ENCODE measurements at places on chromosomes 16 and 17.

GRCh38 chr16:61195006-61195405, 841.2 kb downstream of the CDH8 start:
- no peak for DNase-seq

DNA sequence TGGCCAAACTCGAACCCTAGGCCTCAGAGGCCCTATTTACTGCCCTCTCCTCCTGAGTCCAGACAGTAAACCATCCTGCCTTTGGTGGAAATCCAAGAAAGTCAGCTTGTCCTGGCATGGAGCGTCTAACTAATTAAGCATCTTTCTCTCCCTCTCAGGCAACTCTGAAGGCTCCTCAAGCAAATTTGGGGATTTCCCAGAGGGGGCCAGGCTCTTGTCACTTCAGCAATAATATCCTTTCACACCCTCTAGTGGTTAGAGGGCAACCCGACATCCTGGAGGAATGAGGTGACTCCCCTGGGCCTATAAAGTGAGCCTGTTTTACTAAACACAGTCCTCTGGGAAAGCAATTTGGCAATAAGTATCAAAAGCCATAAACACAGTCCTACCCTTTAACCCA, 60.4 kb downstream of the NOG start:
- peak; percentile 61 for DNase-seq

DNA sequence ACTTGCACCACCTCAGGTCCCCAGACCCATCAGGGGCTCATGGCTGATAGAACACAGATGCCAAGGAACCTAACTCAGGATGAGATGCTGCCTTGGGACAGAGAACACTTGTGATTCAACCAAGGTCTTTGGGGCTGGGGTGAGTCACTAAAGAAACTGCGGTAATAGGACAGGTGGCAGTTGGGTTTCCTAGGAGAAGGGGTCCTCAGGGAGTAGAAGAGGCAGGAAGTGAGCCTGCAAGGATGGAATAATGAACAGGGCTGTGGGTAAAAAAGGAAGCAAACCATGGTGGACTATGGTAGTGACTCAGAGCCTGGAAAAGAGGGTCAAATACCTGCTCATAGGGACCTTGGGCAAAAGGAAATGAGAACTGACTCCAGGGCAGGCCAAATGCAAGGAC, 6.5 kb upstream of the PNPO start:
- no peak for DNase-seq

GRCh38 chr16:15057681-15058417, 2.0 kb upstream of the NTAN1 start:
- no peak for DNase-seq

DNA sequence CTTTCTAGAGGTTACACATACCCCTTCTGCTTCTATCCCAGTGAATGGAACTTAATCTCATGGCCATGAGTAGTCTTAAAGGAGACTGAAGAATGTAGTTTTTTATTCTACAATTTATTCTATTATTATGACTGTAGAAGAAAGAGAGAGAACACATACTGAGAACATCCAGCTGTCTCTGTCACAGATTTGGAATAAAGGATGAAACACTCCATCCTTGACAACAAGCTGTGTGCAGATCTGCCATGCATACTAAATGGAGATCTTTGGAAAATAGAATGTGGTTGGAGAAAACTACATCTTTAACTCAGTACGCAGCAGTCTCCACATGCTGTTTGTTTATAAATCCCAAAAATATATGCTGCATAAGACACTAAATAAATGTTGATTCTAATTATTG, 54.1 kb upstream of the NUDT7 start:
- no peak for DNase-seq

DNA sequence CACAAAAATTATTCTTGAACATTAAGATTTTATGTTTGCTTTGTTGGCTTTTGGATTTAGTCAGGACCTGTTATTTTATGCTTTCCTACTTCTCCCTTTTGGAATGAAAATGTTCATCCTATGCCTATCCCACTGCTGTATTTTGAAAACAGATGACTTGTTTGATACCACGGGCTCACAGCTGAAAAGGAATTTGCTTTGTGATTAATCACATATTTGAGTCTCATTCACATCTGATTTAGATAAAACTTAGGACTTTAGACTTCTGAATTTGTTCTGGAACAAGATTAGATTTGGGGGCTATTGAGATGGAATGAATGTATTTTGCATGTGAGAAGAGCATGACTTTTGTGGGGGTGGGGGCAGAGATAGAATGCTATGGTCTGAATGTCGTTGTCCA, 1012.6 kb downstream of the CDH11 start:
- no peak for DNase-seq

DNA sequence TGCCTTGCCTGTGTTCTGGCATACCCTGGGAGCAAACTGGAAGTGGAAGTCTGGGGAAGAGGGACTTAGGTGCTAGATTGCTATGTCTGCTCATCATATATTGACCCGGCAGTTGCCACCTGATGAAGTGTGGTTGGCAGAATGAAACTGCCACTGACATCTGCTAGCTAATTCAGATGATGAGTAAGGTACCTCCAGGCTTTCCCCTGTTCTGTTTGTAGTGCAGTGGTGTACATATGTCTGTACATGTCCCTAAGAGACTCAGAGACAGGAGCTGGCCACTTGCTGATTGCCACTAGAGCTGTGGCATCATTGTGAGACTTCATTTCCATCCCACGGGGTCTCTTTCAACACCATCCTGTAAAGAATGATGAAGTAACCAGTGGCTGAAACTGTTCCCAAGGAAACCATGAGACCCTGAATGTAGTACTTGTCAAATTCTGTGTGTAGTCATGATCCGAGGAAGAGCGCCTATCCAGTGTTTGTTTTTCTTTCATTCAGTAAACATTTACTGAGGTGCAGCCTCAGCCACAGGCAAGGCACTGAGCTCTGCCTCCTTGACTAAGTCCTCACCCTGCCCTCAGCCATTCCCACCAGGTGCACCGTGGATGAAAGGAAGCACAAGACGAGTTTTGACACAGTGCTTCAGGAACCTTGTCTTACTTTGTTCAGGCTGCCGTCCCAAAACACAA, 13.2 kb downstream of the CLUAP1 start:
- DNase-seq = no peak

DNA sequence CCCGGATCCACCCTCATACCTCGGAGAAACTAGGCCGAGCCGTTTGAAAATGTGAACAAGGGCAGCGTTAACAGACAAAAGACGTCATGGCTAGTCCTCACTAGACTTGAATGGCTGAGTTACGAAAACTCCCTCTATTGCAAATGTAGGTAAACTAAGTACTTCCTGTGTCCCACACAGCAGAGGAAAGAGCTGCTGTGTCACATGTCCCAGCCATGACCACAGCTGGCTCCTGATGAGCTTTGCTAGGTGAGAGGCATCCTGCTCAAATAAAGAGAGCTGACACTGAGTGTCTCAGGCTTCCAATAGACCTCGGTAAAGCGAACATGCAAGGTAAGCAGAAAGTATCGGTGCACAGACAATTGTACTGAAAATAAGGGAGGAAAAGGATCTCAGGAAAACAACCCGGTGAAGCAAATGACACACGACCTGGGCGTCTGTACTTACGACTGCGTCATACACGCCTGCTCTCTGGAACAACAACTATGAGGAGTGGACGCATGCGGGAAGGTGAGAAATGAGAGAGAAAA, 26.0 kb downstream of the TMEM204 start:
- DNase-seq = no peak

DNA sequence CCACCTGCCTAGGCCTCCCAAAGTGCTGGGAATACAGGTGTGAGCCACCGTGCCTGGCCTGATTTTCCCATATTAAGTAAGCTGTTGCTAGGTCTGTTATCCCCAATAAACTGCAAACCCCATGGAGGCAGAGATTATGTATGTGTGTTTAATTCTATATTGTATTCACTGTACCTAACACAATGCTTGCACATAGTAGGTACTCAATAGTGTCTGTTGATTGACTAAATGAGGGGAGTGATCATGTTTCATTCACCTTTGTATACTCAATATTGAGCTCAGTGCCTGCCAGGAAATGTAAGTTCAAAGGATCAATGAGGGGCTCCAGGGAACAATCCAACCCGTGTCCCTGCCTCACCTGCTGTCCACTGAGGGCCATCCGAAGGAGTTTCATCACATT, 14.6 kb upstream of the GGA2 start:
- no peak for DNase-seq

DNA sequence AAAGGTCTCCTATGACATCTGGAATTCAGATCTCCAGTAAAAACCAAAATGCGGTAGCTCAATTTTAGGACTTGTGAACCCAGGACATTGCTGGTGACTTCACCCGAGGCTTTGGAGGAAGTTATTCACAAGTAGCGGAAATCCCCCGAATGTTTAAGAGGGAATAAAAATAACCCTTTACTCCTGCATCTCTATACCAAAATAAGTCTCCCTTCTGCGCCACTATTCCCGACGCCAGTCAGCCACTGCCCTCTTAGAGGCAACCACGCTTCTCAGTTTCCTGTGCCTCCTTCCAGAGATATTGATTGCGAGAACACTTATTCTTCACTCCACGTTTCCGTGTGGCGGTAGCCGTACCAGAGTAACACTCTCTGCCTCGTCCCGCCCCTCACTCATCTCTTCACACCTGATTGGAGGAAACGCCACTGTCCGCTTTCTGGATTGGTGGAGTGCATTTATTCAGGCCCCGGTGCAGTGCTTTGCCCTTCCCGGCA, 27.4 kb downstream of the EMP2 start:
- DNase-seq = peak; percentile 32

DNA sequence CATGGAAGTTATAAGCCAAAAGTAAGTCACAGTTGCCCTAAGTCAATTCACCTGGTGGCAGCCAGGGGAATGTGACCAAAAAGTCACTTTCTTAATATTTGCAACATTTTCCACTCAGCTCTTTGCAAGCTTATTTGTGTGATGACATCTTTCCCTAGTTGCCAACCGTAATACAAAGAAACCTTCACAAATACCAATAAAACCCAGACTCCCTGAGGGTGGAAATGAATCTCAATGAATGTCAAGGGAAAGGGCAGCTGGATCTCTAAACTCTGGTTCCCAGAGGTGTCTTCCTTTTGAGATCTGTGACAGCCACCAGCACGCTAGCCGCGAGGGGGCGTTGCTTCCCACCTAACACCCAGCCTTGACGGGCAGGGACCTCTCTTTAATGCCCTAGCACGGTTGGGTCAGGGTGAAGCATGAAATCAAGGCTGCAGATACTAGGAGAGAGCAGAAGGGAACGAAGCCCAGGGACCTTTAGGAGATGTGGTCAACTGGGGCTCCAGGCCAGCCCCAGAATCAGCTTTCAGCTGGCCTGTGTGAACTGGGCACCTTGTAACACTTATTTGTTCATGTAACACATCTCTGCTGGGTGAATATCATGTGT, 82.2 kb downstream of the CMC2 start:
- peak; percentile 25 for DNase-seq

DNA sequence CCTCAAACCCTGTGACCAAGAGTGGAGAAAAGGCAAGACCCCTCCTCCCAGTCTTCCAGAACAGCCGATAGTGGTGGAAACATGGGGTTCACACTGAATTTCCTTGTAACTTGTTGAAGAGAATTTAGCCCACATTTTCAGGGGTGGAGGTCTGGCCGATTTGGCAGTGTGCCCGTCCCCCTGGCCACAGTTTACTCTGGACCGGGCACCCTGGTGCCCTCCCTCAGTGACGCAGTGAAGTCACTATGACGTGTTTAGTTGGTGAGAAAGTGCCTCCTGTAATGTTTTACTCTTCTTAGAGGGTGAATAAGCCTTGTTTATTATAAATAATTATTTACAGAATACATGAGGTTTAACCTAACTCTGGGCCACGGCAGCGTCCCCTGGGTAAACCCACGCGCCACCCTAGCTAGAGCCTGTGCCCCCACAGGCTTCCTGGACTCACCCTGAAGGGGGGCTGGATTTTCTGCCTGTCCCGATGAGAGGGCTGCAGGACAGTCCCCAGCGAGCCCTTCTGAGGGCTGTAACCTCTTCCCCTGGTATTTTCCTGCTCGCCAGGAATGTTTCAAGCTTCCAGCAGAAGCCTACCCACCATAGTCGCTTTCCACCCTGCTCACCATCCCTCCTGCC, 316.9 kb downstream of the SEC14L1 start:
- no peak for DNase-seq

- DNase-seq = no peak
Measured at GRCh38 chr17:75596320-75597087, 8.9 kb downstream of the MYO15B start.

- no peak for DNase-seq
Measured at GRCh38 chr17:40611840-40612474, 35.7 kb downstream of the SMARCE1 start.

DNA sequence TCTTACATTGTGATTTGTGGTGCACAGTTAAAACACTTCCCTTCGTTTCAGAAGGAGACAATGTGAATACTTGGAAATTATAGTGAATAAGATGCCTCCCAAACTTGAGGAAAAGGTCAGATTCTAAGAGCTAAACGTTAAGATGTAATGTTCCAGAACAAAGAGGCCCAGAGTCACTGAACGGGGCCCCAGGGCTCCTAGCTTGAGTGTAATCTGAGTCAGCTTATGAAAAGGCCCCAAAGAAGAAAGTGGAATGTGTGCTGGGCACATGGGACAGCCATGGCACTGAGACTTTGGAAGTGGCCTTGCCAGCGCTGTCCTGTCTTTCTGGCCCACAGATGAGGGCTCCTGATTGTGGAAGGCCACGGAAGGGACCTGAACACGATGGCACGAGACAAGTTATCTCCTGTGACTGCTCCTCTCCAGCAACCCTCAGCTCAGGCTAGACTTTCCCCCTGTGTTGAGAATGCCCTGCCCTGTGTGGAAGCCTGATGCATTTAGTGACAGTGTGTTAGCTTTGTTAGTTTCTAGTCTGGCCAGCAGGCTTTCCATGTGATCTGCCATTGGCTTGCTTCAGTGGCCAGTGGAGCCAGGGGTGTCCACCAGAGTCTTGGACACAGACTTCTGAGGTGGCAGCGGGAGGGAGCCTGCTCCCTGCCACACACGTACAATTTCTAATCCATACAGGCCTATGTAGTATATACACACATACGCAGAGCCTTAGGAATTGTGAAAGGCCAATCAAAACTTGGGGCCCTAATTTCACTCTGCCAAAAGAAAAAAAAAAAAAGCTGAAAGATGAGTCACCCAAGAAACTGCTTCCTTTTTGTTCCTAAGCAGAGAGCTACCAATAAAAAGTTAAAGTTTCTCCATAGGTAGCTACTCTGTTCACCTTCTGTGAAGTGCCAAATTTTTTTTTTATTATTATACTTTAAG, 13.1 kb downstream of the SPATA33 start:
- no peak for DNase-seq

DNA sequence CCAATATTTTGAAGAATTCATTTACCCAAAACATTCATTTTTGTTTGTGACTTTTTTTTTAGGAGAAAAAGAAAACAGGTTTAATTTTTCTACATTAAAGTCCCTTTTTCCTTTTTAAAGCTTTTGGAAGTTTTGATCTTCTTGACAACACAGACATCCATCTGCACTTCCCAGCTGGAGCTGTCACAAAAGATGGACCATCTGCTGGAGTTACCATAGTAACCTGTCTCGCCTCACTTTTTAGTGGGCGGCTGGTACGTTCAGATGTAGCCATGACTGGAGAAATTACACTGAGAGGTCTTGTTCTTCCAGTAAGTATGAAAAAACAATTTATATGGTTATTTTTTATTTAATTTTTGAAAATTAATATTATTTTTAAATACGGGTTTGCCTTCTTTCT, 37.2 kb downstream of the SIAH1 start:
- no peak for DNase-seq
